ENCODE measurements at places on chromosomes 5 and 9.

- DNase-seq: no peak
These were observed 471.8 kb upstream of the BRINP1 start for GRCh38 chr9:119841016-119841415.

GRCh38 chr9:99436616-99437015, 214.5 kb downstream of the SEC61B start:
- no peak for DNase-seq

- DNase-seq: no peak
These were observed 12.4 kb upstream of the TMC1 start for GRCh38 chr9:72509053-72509452.

- no peak for DNase-seq
These were observed 103.5 kb downstream of the CDC42SE2 start for GRCh38 chr5:131367219-131367860.

DNA sequence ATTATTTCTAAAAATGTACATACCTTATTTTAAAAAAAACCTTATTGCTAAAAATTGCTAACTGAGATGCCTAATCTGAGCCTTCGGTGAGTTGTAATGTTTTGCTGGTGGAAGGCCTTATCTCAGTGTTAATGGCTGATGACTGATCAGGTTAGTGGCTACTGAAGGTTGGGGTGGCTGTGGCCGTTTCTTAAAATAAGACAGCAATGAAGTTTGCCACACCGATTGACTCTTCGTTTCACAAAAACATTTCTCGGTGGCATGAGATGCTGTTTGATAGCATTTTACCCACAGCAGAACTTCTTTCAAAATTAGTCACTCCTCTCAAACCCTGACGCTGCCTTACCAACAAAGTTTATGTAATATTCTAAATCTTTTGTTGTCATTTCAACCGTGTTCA, 14.7 kb downstream of the CENPK start:
- DNase-seq: no peak

DNA sequence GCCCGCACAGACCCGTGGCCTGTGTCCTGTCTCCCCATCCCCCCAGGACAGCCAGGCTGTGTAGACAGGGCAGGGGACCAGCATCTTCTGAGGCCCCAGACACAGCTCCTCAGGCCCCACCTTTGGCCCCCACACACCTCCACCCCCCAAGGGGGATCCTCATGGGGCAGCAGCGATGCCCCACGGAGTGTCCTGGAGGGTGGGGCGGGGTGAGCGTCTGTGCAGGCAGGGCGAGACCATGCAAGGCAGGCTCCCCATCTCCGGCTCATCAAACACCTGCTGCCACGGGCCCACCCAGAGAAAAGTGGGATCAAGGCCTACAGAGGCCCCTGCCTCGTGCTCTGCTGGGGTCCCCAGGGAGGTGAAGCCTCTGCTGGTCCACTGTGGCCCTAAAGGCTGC, 118.7 kb upstream of the FOXD4L5 start:
- no peak for DNase-seq

DNA sequence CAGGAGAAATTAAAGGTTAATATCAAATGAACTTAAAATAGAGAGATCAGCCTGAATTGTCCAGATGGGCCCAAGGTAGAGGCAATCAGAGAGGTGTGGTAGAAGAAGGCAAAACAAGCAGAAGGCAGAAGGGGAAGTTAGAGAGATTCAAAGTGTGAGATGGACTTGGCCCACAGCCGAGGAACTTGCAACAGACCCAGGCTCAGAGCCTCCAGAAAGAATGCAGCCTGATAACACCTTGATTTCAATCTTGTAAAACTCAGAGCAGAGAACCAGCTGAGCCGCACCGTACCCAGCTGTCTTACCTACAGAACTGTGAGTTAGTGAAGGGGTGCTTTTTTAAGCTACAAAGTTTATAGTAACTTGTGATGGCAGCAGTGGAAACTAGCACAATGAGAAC, 190.9 kb downstream of the RFK start:
- DNase-seq: no peak

DNA sequence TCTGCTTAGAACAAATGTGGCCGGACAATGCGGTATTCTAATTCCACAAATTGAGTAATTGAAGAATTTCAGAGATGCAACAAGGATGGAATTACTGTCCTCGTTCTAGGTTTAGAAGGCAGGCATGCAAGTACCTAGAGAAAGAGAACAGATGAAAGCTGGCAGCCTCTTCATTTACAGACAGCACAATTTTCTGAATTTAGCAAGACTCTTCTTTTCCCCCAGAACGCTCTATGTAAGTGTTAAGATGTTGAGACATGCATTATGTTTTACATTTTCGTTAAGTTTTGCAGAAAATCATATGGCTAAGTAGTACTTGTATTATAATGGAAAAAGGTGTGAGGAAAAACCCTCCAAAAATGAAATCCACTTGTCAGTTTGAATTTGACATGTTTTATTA, 259.5 kb upstream of the ARRDC3 start:
- no peak for DNase-seq

GRCh38 chr5:95048628-95049027, 236.3 kb downstream of the MCTP1 start:
- no peak for DNase-seq

DNA sequence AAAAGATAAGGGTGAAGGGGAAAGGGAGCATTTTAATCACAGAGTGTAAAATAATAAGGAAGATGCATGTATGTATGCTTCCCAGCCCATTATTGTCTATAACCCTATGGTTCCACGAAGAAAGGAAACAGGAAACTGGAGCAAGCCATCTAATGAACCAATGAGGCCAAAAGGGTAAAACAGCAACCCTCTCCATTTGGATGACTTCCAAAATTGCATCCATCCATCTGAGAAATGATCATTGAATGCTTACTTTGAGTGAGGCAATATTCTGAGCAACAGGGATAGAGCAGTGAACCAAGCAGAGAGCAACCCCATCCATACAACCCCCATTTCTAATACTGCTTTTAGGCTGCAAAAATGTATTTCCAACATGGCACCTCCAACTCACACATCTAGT, 46.9 kb downstream of the ARL15 start:
- DNase-seq: no peak

GRCh38 chr5:170254056-170254455, 21.3 kb downstream of the C5orf58 start:
- peak; percentile 62 for DNase-seq

GRCh38 chr9:109792951-109793546, 13.1 kb downstream of the PALM2AKAP2 start:
- DNase-seq: no peak

DNA sequence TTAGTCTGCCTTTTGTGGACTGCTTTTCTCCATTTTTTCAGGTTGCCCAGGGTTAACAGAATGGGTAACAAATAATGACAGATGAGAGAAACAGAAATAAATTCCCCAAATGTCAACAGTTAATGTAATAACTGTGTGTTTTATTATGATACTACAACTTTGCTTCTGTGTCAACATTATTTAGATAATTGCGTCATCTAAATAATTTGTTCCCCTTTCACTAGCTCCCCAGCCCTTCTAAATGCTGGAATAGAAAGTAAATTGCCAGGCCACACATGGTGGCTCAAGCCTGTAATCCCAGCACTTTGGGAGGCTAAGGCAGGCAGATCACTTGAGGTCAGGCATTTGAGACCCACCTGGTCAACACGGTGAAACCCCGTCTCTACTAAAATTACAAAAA, 53.5 kb downstream of the RNF38 start:
- no peak for DNase-seq

DNA sequence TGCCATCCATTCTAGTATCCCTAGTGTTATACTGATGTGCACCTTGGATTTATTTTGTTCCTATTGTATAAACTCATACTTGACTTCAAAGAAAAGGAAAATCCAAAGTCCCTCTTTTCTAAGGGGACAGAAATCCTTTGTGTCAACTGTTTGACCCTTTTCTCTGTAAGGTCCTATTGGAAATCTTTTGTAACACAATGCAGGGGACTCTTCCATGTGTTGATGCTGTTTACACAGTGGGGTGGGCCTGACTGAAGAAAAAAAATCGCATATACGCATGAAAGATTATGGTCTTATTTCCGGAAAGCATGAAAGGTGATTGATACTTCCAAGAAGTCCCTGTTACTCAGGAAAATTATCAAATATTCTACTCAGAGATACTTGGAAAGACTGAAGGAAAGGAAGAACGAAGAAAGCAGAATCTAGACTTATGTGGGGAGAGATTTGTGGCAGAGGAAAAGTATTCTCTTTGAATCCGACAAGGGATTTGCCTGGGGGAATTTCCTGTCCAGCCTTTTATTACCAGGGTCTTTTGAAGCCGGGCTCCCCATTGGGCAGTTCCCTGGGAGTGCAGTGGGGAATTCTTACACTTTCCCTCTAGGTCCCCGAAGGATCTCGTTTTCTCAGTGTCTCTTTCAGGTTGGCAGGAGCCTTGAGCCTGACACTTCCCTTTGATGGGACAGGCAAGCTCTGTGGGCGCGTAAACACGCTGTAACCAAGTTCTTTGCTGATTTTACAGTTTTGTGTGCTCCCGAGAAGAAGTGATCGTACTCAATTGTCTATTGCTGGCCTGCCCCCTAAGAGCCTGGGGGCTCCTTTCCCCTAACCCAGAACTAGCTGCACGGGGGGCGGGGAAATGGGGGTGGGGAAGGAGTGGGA, 779 bp upstream of the VCAN start:
- DNase-seq: no peak

- no peak for DNase-seq
These were observed 2.4 kb downstream of the WDR5 start for GRCh38 chr9:134138292-134138691.

DNA sequence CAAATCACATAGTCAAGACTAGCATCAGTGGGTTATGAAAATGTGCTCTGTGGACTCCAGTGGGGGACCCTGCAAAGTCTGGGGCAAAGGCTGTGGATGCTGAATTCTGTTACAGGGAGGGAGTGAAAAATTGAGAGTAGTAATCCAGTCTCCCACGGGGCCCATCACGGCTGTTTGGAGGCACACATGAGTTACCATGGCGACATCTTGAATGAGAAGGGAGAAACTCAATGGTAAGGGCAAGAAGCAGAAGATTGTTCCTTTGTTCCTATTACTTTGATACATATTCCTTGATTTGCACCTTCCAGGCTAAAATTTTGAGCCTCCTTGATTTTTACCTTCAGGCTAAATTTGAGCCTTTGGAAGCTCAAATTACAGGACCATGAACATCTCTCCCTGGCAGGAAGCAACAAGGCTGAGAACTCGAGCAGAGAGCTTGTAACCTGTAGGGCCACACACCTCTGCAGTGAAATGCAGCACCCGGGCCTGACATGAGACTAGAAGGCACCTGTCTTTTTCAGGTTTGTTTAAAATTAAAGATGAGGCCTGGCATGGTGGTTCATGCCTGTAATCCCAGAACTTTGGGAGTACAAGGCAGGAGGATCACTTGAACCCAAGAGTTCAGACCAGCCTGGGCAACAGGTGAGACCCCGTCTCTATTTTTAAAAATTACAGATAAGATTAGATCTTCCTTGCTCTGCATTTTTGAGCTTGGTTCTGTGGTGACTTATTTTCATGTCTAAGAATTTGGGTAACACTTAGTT, 31.0 kb upstream of the ZFR start:
- no peak for DNase-seq

DNA sequence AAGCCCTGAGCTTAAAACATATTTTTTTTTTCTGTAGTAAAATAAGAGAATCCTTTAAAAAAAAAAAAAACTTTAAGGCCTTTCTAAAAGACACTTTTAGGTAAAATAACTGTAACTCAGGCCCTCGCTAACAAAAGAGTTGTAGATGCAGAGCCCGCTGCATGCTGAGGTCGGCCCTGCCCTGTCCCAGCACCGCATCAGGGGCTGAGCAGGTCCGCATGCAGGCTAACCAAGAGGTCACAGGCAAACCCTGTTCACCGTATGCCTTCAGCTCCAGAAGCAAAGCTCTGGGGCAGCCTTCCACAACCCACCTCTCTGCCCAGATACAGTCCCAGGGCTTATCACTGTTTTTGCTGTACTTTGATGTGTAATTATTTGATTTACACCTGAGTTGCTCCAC, 216.1 kb downstream of the GNA14 start:
- DNase-seq: no peak

DNA sequence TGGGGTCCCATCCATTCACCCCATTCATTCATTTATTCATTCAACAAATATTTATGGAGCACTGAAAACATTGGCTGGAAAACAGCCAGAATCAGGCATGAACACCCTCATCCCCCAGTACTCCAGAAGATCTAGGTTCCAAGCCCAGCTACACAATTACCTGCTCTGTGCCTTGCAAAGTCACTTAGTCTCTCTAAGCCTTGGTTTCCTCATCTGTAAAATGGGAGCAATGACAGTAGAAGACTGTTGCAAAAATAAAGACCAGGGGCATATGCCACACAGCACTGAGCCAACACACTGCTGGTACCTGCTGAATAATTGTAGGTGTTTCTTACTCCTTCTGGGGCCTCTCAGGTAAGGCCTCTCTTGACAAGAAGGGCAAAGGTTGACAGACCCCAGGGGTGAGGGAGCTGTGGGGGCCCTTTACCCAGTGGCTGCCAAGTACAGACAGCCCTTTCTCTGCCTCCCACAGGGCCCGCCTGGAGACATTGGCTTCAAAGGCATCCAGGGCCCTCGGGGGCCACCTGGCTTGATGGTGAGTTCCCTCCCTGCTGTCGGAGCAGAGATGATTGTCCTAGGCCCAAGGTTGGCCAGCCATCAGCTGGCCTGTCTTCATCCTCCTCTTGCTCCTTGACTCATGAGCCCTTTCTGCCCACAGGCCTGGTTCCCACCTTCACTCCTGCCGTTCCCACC, 22.6 kb upstream of the ORM1 start:
- no peak for DNase-seq

DNA sequence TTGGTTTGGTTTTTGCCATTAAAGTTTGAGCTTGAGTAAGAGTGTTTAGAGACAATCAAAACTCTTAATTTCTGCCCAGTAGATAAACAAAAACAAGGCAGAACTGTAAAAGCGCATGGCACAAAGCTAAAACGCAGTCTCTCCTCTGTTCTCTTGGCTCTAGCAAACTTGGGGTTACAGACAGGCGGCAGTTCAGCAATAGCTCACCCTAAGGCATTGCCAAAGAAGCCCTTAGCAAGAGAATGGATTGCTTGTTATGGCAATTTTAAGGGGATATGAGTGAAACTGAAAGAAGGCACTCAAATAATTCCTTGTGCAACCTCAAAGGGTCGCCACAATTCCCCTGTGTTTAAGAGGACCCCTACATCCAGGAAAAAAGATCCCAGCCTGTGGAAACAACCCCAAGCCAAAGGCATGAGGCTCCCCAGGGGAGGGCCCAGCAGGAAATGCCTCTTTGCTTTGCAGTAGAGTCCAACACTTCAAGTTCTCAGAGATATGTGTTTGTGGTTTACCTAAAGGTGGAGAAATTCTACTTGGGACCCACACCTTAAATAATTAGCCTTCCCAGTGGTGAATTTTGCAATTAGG, 317.0 kb upstream of the MPDZ start:
- DNase-seq: no peak

- DNase-seq: no peak
These were observed 13.5 kb downstream of the AQP3 start for GRCh38 chr9:33433871-33434270.

- no peak for DNase-seq
These were observed 4.6 kb downstream of the PAM start for GRCh38 chr5:102759700-102760099.

DNA sequence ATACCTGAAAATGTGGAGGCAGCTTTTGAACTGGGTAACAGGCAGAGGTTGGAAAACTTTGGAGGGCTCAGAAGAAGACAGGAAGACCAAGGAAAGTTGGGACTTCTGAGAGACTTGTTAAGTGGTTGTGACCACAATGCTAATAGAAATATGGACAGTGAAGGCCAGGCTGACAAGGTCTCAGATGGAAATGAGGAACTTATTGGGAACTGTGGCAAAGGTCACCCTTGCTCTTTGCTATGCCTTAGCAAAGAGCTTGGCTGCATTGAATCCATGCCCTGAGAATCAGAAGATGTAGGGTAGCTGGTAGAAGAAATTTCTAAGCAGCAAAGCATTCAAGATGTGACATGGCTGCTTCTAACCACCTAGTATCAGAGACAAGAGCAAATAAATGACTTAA, 244.4 kb upstream of the ADRA1B start:
- no peak for DNase-seq

- no peak for DNase-seq
These were observed 151.6 kb downstream of the SLIT3 start for GRCh38 chr5:169149317-169149716.
